Peyer's patch (tissue), 4 donors: ENCODE measurements at places on chromosomes 11 and 22. TPM values are rescaled to one million over a fixed set of nuclear protein-coding genes. Genes with fewer than 3 reads are reported as not detected.

GRCh38 chr11:66701432-66702240 lies 23.9 kb upstream of the RBM4B start:
- H3K27ac ChIP-seq = no peak overlapping the region
- H3K4me1 ChIP-seq = no peaks in the 10 kb centered on the region
- H3K36me3 ChIP-seq = no peaks in the 10 kb centered on the region
- H3K4me3 ChIP-seq = no peak overlapping the region
- DNase-seq = no peak
- H3K27me3 ChIP-seq = no peaks in the 10 kb centered on the region

Gene MS4A6E
- total RNA-seq = not detected

Gene PGA3
- not detected for total RNA-seq

Gene OR56A1
- not detected for total RNA-seq

DNA sequence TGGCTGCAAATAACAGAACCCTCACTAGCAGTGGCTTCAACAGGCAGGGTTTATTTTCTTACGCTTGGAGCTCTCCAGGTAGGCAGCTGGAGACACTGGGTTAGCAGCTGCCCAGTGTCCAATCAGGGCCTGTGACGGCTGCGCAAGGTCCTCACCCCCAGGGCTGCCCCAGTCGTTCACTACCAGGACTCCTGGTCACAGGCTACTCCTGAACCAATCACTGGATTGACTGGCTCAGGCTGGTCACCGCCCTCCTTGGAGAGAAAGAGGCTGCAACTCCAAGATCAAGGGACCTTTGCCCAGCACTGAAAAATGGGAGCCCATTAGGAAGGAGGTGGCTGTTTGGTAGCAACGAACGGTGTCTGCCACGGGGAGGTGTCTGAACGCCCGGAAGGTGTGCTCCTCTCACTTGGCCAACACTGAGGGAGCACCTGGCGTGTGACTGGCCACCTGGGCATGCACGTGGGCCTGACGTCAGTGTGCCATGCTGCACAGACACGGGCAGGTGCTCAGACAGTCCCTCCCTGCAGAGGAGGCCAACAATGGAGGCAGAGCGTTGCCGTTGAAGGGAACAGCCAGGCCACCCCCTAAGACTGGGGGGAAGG lies 5.1 kb downstream of the ARSA start:
- H3K4me3 ChIP-seq = no peak overlapping the region
- peaks cover 56% of the 10 kb centered on the region for H3K4me1 ChIP-seq
- no peaks in the 10 kb centered on the region for H3K27me3 ChIP-seq
- H3K27ac ChIP-seq = peak overlapping the region; percentile 91
- DNase-seq = peak; percentile 93
